ENCODE measurements at places on chromosomes 6 and 20. TPM values are rescaled to one million over a fixed set of nuclear protein-coding genes. Genes with fewer than 3 reads are reported as not detected.

Gene NINL
- 5.0 TPM for total RNA-seq

Gene TRERF1
- 1.8 TPM for total RNA-seq

Gene COL9A1
- not detected for total RNA-seq

Gene DUSP15
- total RNA-seq: not detected

Gene TCF19
- total RNA-seq: 3.1 TPM

Data from bronchial epithelial cell (primary cell).